ENCODE measurements at places on chromosomes 1 and 21. TPM values are rescaled to one million over a fixed set of nuclear protein-coding genes. Genes with fewer than 3 reads are reported as not detected.

UQCRHL gene
- total RNA-seq, result 2.8 TPM

PTPN22 gene
- 0.11 TPM for total RNA-seq

S100A1 gene
- not detected for total RNA-seq

POLR3C gene
- total RNA-seq, result 33.5 TPM

FCMR gene
- not detected for total RNA-seq

KCNK1 gene
- 14.6 TPM for total RNA-seq

PRRX1 gene
- total RNA-seq, result 8.9 TPM

All from mesothelial cell of epicardium (in vitro differentiated cells).